NCI-H187 (cell line): ENCODE measurements at places on chromosomes 6 and 20.

- DNase-seq = no peak
Measured at GRCh38 chr6:155261111-155261900, 2.5 kb upstream of the CLDN20 start.

- no peak for DNase-seq
Measured at GRCh38 chr6:89146718-89147700, 1.2 kb downstream of the PM20D2 start.

- no peak for DNase-seq
Measured at GRCh38 chr20:45965169-45966002, 6.6 kb downstream of the ZNF335 start.

- DNase-seq = no peak
Measured at GRCh38 chr20:51412333-51412871, 130.1 kb downstream of the NFATC2 start.

GRCh38 chr6:148293181-148293995 lies 49.2 kb upstream of the SASH1 start:
- no peak for DNase-seq
